Stimulated activated CD8-positive, alpha-beta memory T cell treated with anti-CD3 and anti-CD28 coated beads, Interleukin-12 subunit alpha, Interleukin-12 subunit beta, amount 100 ng/mL, for 1 hour (primary cell): ENCODE measurements at places on chromosomes 2 and 18.

- DNase-seq, result no peak
Observed at GRCh38 chr2:28267282-28267681, 125.4 kb upstream of the FOSL2 start.

DNA sequence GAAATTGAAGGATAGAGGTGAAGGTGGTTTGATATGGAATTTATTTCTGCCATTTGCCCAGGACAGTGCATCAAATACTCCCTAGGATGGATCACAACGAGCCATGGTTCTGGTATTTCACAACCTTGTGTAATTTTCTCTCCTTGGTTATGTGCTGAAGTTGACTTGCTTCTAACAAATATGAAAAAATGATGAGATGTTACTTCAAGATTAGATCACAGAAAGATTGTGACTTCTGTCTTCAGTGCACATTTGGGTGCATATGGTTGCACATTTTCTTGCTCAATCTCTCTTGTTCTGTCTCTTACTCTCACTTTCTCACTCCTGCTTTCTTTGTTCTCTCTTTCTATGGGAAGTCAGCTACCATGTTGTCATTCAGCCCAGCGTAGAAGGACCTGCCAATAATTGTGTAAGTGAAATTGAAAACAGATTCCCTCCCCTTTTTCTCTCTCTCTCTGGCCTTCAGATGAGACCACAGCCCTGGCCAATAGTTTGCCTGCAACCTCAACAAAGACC, 104.6 kb upstream of the RMDN2 start:
- DNase-seq, result no peak

GRCh38 chr2:120221616-120222015, 1.6 kb downstream of the TMEM185B start:
- DNase-seq, result no peak

DNA sequence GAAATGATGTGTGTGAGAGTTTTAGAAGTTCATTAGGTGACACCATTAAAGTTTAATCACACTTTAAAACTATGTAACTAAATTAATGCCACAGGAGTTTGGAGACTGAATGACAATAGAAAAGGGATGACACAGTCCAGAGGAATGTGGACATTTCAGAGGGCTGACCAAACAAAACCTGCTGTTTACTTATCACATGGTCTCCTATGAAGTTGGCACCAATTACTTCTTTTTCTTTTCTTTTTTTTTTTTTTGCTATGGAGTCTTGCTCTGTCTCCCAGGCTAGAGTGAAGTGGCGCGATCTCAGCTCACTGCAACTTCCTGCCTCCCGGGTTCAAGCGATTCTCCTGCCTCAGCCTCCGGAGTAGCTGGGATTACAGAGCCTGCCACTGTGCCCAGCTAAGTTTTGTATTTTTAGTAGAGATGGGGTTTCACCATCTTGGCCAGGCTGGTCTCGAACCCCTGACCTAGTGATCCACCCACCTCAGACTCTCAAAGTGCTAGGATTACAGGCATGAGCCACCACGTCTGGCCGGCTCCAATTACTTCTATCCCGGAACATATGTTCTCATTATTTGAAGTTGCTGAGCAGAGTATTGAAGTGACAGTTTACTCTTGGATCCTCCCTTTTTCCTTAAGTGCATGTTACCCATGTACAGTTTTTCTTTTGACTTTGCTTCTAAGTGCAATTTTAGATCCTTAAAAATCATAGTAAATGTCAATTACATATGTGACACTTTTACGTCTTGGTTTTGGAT, 4.3 kb downstream of the AGPS start:
- DNase-seq, result no peak

DNA sequence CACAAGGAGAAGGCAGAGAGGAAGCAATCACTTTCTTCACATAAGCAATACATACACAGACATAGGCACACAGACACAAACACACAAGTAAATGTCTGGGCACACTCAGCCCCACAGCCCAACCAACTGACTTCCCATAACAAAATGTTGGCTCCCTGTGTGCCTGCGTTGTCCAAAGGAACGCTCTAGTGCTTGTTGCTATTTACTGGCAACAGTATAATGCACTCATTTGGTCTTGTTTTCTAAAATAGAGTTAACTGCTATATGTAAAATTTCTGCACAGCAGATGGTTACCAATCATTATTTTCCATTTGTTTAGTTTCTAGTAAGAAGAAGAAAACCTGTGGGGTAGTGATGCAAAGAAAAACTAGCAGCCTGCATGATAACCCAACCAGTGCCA, 16.5 kb downstream of the FIGN start:
- DNase-seq, result no peak

GRCh38 chr2:225052703-225053102, 10.4 kb upstream of the DOCK10 start:
- no peak for DNase-seq

DNA sequence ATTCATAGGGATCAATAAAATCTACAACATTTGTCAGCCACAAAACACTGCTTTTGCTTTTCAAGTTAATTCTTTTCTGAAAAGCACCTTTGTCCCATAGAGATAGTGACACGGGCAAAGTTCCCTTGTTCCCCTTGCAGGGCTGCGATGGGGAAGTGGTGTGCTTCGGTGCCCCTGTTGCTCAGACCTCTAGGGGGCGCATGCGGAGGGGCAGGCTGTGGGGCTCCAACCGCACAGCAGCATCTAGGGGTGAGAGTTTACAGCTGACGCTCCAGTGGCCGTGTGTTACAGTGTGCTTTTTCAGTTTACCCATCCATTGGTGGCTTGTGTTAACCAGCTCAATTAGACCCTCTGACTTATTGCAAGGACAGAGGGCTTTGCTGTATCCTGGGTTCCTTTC, 1432.2 kb upstream of the ACVR2A start:
- no peak for DNase-seq

DNA sequence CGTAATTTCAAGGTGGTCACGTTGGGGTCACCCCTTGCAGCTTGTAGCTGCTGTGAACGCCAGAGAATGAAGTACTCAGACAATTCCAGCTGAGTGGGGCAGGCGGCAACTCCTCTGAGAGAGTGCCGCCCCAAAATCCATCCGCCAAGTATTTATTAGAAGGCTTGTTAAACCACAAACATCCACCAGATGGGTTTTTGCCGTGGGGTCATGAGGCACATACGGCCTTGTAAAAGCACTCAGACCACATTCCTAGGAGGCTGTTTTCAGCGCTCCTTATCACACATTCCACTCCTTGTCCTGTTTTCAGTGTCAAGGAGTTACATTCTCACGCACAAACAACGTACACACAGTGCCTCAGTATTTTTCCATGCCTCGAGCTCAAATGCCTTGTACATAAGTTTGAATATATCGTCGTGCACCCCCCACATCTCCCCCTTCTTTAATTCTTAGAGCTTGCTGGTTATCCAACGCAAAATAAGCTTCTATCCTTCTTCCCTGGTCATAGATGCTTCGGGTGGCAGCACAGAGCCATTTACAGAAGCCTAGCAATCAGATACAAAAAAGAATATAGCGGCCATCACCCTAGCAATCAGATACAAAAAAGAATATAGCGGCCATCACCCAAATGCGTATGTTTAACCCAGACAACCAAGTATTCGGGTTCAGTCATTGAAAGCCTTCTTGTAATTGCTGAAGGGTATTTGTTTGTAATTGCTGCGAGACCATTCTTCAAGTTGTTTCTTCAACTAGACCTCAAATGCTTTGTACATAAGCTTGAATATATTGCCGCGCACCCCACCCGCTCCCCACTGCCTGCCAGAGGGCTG, 7.3 kb downstream of the ALPP start:
- no peak for DNase-seq

DNA sequence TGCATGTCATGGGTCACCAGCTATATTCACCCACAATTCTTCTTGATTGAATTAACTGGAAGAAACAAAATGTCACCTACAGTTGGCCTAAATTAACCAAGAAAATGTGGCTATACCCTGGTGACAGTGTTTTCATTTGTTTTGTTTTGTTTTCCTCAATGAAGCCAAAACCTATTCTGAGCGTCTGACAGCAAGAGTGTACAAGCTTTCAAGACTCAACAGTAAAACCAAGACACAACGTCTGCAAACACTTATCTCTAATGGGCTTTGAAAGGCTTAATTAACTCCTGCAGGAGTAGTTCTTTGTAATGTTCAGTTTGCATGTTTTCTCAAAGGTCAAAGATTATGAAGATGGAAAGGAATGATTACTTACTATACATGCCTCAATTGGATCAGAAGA, 827.6 kb upstream of the KLHL29 start:
- DNase-seq, result no peak

DNA sequence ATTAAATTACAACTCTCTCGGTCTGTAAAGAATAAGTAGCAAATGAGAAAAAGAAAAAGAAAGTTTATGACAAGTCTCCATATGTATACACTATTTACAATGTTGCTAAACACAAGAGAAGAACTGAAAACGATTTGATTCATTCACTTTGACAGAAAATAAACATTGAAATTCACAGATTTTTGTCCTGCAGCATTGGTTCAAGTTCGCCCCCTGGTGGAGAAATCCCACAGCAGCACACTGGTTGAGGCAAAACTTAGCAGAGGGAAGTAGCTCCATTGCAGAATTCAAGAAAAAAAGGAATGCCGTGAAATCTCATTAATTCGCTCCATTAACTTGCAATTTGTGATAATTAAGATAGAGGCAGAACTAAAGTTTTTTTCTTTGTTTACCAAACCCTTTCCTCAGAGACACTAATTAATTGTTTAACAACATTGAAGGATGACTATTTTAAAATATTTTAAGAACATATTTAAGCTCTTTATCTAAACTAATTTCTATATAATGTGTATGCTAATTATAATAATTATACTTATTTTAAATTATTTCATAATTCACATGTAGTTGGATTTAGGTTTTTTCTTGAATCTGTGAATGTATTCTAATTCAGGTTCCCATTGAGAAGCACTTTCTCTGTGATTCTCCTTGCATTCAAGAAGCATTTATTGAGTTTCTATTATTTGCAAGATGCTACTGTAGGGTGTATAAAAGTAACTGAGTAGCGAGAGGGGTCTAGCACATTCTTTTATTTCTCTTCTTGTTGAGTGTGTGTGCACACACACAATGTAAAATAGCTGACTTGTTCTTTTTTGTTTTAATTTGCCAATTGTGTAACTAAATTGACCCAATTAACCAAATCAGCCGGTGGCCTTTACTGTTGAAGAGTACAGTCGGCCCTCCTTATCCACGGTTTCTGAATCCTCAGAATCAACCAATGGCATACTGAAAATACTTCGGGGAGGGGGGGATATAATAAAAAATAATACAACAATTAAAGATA, 74.1 kb downstream of the COL4A3 start:
- peak; percentile 35 for DNase-seq

- no peak for DNase-seq
Observed at GRCh38 chr2:230668939-230669303, 43.7 kb upstream of the CAB39 start.

DNA sequence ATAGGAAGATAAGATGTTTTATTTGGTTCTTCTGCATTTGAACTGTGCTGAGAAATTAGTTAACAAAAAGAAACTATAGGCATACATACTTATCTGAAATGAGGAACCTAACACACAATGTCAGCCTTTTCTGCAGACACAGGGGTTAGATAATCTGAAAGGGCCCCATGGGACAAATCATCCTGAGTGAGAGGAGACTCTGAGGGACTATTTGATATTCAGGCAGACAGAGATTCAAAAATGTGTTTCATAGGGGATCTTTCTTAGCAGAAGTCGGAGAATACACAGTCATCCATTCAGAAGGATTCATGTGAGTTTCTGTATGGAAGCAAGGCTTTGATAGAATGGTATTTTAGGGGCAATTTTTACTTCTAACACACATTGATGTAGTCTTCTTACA, 79.1 kb downstream of the NCKAP5 start:
- no peak for DNase-seq

GRCh38 chr2:236653863-236654262, 84.2 kb downstream of the ACKR3 start:
- no peak for DNase-seq

- no peak for DNase-seq
Observed at GRCh38 chr18:34866739-34867138, 156.6 kb downstream of the DTNA start.

DNA sequence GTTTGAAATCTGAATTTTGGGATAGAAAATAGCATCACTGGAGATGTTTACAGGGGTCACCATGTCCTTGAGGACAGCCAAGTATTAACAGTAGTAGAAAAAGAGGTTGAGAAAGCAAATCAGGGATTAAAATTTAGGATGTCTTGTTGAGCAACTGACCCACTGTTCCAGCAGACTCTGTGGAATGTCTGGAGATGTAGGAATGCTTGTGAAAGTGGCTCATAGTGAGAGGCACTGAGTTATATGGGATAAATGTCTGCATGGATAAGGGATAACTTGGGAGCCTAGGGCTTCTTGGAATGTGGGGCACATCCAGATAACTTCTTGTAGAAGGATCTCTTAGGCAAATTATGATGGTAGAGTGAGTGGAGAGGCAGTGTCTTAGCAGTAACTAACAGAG, 495.0 kb downstream of the TMX3 start:
- DNase-seq, result no peak

DNA sequence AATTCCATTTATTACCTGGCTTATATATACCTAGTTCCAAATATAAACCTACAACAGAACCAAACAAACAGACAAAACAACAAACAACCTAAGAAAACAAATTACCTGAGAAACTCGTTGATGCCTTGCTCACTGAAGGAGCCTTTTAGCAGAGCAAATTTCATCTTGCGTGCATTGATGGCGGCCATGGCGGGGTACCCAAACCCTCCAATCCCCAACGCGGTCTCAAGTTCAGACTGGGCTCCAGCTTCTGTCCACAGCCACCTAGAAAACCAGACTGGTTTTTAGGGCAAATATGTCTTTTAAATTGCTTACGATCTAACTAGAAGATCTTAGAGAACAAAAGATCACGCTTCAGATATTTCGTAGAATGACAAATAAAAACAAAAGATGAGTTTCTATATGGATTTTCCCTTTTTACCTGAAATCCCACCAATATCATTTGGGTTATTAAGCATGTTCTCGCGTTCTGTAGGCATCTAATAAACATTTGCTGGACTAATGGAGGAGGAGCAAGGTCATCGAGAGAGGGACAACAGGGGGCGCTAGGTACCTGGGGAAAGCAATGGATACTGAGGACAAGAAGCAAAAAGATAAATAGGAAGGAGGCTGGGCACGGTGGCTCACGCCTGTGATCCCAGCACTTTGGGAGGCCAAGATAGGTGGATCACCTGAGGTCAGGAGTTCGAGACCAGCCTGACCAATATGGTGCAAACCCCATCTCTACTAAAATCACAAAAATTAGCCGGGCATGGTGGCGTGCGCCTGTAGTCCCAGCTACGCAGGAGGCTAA, 25.2 kb downstream of the PDIA6 start:
- no peak for DNase-seq

- DNase-seq, result no peak
Observed at GRCh38 chr2:3692375-3692774, 11.0 kb upstream of the DCDC2C start.

DNA sequence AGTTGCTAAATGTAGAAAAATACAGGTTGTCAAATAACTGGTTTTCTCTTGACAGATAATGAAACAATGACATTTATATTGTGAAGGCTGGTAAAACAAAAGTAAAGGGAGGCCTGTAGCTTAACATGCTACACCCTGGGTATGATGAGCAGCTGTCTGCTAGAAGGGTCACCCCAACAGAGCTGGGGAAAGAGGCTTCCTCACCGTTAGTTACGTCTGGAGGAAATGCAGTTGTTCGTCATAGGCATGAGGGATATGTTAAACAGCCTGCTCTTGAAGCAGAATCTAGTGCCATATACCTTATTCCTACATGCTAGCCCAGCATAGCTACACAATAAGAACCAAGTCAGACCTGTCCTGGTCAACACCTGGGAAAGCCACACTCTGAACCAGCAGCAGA, 49.9 kb downstream of the LPIN2 start:
- DNase-seq, result no peak
